ENCODE measurements at places on chromosomes 6 and 20. TPM values are rescaled to one million over a fixed set of nuclear protein-coding genes. Genes with fewer than 3 reads are reported as not detected.

The VNN1 gene
- total RNA-seq: not detected

DNA sequence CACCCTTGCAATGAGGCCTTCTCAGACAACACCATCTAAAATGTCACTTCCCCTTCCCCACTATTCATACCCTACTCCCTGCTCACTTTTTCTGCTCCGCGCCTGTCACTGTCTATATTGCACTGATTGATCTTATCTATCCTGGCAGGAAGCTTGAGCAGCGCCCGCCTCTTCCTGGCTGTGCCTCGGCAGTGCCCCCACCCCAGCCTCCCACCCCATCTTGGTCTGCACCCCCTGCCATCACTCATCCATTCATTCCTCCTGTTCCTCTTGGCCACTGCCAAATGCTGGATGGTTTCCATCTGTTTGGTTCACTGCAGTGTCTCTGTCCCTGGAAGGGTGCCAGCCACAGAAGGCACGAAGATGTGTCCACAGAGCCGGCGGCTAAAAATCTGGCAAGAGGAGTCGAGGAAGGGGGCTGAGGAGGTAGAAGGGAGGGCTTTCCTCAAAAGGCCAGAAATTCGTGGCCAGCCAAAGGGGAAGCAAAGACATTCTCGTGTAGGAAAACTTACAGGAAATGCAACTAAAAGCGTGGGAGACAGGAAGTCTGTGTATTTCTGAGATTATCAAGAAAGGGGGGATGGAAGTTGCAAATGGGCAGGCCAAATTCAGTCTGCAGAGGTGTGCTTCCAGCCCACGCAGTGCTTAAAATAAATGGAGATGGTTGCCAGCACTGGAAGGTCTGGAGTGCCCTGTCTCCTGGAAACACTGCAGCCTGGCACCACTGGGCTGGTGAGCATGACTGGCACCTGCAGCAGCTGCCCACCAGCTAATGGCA lies 27.6 kb downstream of the SYNJ2 start:
- DNase-seq: peak; percentile 30
- H3K36me3 ChIP-seq: peaks cover 48% of the 10 kb centered on the region
- peak overlapping the region; percentile 37 for H3K4me3 ChIP-seq

GRCh38 chr6:118372413-118372812 lies 175.7 kb upstream of the PLN start:
- H3K36me3 ChIP-seq: no peaks in the 10 kb centered on the region
- DNase-seq: no peak
- no peaks in the 10 kb centered on the region for H3K4me1 ChIP-seq
- H3K4me3 ChIP-seq: no peak overlapping the region
- H3K27ac ChIP-seq: no peak overlapping the region

DNA sequence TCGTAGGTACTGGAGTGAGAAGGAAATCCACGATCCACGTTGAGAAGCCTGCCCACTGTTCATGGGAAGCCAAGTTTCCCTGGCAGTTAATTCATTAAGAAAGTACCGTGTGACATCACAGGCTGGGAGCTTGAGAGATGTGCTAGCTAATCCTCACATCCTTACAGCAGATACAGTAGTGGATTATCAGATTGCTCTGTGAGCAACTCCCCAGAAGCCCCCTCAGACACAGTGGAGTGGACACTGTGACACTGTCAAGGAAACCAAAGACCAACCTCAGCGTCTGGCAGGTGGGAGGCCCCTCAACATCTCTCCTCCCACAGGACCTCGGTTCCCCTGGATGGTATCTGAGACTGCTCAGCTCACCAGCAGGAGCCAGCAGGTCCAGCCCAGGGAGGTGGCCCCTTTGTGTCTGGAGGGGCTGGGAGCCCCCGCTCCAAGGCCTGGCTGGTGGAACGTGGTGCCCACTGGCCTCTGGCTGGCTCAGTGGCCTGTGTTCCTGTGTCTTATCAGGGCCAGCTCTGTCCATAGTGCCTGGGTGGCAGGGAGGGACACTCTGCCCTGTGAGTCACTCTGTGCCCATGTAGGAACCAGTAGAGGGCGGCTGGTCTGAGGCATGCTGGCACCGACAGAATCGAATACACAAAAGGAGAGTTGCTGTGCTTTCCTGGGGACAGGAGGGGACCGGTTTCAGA lies 7.2 kb downstream of the PYGB start:
- no peak overlapping the region for H3K27ac ChIP-seq
- no peak overlapping the region for H3K4me3 ChIP-seq
- H3K36me3 ChIP-seq: peaks cover 10% of the 10 kb centered on the region
- H3K4me1 ChIP-seq: peaks cover 18% of the 10 kb centered on the region
- no peaks in the 10 kb centered on the region for H3K27me3 ChIP-seq

The CST1 gene
- total RNA-seq: not detected

The ULBP2 gene
- total RNA-seq: 1.8 TPM

- no peak overlapping the region for H3K27ac ChIP-seq
- no peaks in the 10 kb centered on the region for H3K27me3 ChIP-seq
- H3K4me3 ChIP-seq: no peak overlapping the region
- H3K36me3 ChIP-seq: peaks cover 47% of the 10 kb centered on the region
- no peak for DNase-seq
- no peaks in the 10 kb centered on the region for H3K4me1 ChIP-seq
Measured at GRCh38 chr20:38523697-38524096, 51.1 kb downstream of the RALGAPB start.

- H3K4me1 ChIP-seq: peaks cover 8% of the 10 kb centered on the region
- peaks cover 38% of the 10 kb centered on the region for H3K36me3 ChIP-seq
- no peak overlapping the region for H3K4me3 ChIP-seq
- no peak for DNase-seq
- no peak overlapping the region for H3K27ac ChIP-seq
Measured at GRCh38 chr6:79010422-79010821, 67.6 kb downstream of the PHIP start.

The ZBTB12 gene
- 0.98 TPM for total RNA-seq

GRCh38 chr6:7542065-7542873 lies 798 bp downstream of the DSP start:
- no peak overlapping the region for H3K27ac ChIP-seq
- no peaks in the 10 kb centered on the region for H3K36me3 ChIP-seq
- no peak for DNase-seq
- H3K4me1 ChIP-seq: peaks cover 12% of the 10 kb centered on the region
- peaks cover 74% of the 10 kb centered on the region for H3K27me3 ChIP-seq

- H3K27me3 ChIP-seq: peaks cover 3% of the 10 kb centered on the region
- H3K4me3 ChIP-seq: no peak overlapping the region
- no peak for DNase-seq
- H3K27ac ChIP-seq: no peak overlapping the region
- no peaks in the 10 kb centered on the region for H3K36me3 ChIP-seq
Measured at GRCh38 chr6:12467706-12468670, 177.8 kb downstream of the EDN1 start.

GRCh38 chr6:83883240-83883639 lies 23.8 kb downstream of the CYB5R4 start:
- no peaks in the 10 kb centered on the region for H3K36me3 ChIP-seq
- no peak overlapping the region for H3K27ac ChIP-seq
- H3K4me1 ChIP-seq: peaks cover 6% of the 10 kb centered on the region
- DNase-seq: no peak
- no peaks in the 10 kb centered on the region for H3K27me3 ChIP-seq
- H3K4me3 ChIP-seq: no peak overlapping the region

DNA sequence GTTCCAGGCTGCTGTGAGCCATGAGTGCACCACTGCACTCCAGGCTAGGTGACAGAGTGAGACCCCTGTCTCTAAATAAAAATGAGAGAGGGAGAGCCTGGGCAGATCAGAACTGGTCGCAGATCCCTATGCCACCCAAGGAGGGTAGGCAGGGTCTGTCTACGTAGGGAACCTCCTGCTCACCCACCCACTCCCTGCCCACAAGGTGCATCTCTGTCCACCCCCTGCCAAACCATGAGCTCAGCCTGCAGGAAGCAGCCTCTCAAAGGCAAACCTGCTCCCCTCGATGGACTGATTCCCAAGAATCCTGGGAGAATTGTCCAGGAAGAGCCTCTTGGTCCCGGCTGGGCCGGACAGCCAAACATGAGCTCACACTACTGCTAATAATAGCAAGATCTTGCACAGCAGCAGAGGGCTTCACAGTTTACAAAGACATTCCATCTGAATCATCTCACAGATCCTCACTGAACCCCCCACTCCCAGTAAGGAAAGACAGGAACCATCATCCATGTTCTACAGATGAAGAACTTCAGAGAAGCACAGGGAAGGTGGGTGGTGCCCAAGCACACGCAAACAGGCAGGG lies 27.8 kb upstream of the TLDC2 start:
- H3K27ac ChIP-seq: no peak overlapping the region
- H3K4me1 ChIP-seq: peaks cover 6% of the 10 kb centered on the region
- H3K4me3 ChIP-seq: no peak overlapping the region

GRCh38 chr20:10576411-10577090 lies 97.2 kb downstream of the JAG1 start:
- H3K27ac ChIP-seq: no peak overlapping the region
- no peak for DNase-seq

DNA sequence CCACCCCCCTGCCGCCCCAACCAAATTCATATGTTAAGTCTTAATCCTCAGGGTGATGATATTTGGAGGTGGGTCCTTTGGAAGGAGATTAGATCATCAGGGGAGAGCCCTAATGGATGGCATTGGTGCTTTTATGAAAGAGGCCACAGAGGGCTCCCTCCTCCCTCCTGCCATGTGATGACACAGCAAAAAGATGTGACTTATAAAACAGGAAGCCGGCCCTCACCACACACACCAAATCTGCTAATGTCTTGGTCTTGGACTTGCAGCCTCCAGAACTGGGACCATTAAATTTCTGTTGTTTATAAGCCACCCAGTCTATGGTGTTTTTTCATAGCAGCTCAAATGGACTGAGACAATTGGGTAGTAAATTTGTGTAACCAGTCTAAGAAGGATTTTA lies 176.3 kb downstream of the ADGRG6 start:
- H3K27ac ChIP-seq: no peak overlapping the region
- no peaks in the 10 kb centered on the region for H3K36me3 ChIP-seq
- DNase-seq: no peak
- H3K4me3 ChIP-seq: no peak overlapping the region
- H3K27me3 ChIP-seq: no peaks in the 10 kb centered on the region
- H3K4me1 ChIP-seq: no peaks in the 10 kb centered on the region

The IYD gene
- not detected for total RNA-seq

GRCh38 chr6:39995633-39996032 lies 61.4 kb upstream of the MOCS1 start:
- no peak overlapping the region for H3K4me3 ChIP-seq
- no peaks in the 10 kb centered on the region for H3K27me3 ChIP-seq
- no peaks in the 10 kb centered on the region for H3K36me3 ChIP-seq
- DNase-seq: no peak
- no peak overlapping the region for H3K27ac ChIP-seq

The ANGPT4 gene
- total RNA-seq: not detected

DNA sequence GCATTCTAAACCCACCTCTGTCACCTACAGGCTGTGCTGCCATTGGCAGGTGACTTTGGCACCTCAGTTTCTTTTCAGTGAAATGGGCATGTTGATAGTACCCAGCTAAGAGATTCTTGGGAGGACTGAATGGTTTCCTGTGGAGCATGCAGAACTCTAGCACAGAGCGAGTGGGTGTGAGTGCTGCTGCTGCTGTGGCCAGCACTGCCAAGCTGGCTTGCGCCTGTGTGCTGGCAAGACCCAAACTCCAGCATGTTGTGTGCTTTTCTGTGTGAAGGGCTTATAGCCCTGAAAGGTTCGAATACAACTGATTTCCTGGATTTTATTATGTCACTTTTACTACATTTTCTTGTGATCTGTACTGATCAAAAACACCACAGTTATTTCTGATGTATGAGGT lies 78.1 kb upstream of the KIF25 start:
- no peak overlapping the region for H3K4me3 ChIP-seq
- no peak for DNase-seq
- H3K36me3 ChIP-seq: peaks cover 14% of the 10 kb centered on the region
- H3K27ac ChIP-seq: no peak overlapping the region
- H3K4me1 ChIP-seq: no peaks in the 10 kb centered on the region
- no peaks in the 10 kb centered on the region for H3K27me3 ChIP-seq

The TRIM15 gene
- total RNA-seq: not detected

The ZKSCAN8 gene
- 20.9 TPM for total RNA-seq

The YTHDF1 gene
- 36.1 TPM for total RNA-seq

DNA sequence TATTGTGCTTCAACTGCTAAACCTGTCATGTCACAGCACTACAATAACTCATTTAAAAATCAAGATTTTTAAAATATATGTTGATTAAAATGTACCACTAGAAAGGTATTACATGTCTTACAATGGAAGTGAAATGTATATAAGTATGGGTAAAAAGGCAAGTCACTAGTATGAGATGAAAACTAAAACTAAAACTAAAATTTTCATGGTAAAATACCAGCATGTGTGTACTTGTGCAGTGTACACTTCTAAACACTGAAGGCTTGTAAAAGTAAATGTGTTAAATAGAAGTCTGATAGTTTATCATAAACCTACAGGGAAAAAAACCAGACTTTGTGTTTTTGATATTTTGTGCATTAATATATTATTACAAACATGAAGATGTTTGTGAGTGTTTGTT lies 13.7 kb upstream of the TMEM244 start:
- no peak overlapping the region for H3K4me3 ChIP-seq
- H3K4me1 ChIP-seq: peaks cover 21% of the 10 kb centered on the region
- H3K36me3 ChIP-seq: peaks cover 13% of the 10 kb centered on the region
- no peak for DNase-seq
- H3K27ac ChIP-seq: no peak overlapping the region

The SNX9 gene
- 40.1 TPM for total RNA-seq

DNA sequence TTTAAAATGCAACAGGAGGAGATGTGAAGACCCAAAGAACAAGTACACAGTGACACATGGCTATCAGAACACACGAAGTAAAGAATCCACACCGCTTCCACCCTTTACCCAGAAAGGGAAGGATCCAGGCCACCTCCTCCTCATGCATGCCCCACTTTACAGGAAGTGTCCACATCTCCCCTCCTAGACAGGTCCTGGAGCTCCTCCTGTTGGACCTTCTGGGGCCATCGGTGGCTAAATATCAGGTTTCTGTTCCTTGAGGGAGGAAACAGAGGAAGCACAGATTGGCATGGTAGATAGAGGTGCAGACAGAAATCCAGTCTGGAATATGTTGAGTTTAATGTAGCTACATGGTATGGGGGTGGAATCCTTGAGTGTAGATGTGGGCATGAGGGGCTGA lies 10.9 kb downstream of the NINL start:
- H3K27ac ChIP-seq: no peak overlapping the region
- H3K36me3 ChIP-seq: no peaks in the 10 kb centered on the region
- H3K4me3 ChIP-seq: no peak overlapping the region
- no peak for DNase-seq

The SEMG1 gene
- not detected for total RNA-seq

- no peaks in the 10 kb centered on the region for H3K36me3 ChIP-seq
- no peak overlapping the region for H3K4me3 ChIP-seq
- no peak overlapping the region for H3K27ac ChIP-seq
- H3K27me3 ChIP-seq: no peaks in the 10 kb centered on the region
- no peak for DNase-seq
Measured at GRCh38 chr20:60877071-60877857, 374.8 kb upstream of the CDH4 start.

- H3K36me3 ChIP-seq: no peaks in the 10 kb centered on the region
- H3K27ac ChIP-seq: no peak overlapping the region
- H3K4me1 ChIP-seq: peaks cover 15% of the 10 kb centered on the region
- peaks cover 28% of the 10 kb centered on the region for H3K27me3 ChIP-seq
Measured at GRCh38 chr6:122792766-122793165, 3.7 kb downstream of the SMPDL3A start.
